ENCODE measurements at places on chromosomes 12 and 14.

DNA sequence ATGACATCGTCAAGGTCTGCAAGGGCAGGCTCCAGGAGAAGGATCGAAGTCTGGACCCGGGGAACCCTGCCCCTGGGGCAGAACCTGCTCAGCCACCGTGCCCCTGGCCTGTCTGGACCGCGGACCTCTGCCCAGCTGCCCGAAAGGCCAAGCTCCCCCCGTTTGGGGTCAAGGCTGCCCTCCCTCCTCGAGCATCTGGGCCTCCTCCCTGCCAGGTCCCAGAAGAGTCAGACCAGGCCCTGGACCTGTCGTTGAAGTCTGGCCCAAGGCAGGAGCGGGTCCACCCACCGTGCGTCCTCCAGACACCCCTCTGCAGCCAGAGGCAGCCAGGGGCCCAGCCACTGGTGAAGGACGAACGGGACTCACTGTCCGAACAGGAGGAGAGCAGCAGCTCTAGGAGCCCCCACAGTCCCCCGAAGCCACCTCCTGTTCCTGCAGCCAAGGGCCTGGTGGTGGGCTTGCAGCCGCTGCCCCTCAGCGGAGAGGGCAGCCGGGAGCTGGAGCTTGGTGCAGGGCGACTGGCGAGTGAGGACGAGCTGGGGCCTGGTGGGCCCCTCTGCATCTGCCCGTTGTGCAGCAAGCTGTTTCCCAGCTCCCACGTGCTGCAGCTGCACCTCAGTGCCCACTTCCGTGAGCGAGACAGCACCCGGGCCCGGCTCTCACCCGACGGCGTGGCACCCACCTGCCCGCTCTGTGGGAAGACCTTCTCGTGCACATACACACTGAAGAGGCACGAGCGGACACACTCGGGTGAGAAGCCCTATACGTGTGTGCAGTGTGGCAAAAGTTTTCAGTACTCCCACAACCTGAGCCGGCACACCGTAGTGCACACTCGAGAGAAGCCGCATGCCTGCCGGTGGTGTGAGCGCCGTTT is 856 bp downstream of the ZBTB42 start:
- no peak for DNase-seq

GRCh38 chr14:23047034-23047634 is 5.1 kb downstream of the PSMB11 start:
- no peak for DNase-seq

DNA sequence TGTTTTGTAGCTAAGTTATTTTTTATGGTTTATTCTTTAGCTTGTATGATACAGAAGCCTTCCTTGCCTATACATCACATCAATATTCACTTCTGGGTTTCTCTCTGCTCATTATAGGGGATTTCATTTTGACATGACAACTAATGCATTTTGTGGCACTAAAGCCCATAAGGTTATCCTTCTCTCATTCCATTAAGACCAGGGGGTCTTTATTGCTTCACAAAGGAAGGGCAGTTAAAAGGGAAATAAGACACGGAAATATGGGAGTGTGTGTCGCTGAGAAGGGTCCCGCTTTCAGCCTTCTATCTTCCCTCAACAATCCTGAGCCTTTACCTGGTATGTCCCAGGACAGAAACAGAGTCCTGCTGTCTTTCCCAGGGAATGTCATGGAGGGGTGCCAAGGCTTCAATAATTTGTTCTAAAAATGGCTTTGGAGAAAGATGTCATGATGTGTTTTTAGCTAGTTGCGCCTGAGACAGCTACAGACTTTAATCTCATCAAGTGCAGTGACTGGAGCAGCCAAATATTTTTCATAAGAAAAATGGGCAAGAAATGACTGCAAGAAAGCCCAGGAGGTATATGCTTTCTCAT is 1145.4 kb upstream of the TMEM132C start:
- DNase-seq: no peak

- DNase-seq: no peak
Observed at GRCh38 chr12:120762086-120762485, 36.5 kb downstream of the ACADS start.

GRCh38 chr14:60815371-60815770 is 80.8 kb downstream of the MNAT1 start:
- DNase-seq: no peak

DNA sequence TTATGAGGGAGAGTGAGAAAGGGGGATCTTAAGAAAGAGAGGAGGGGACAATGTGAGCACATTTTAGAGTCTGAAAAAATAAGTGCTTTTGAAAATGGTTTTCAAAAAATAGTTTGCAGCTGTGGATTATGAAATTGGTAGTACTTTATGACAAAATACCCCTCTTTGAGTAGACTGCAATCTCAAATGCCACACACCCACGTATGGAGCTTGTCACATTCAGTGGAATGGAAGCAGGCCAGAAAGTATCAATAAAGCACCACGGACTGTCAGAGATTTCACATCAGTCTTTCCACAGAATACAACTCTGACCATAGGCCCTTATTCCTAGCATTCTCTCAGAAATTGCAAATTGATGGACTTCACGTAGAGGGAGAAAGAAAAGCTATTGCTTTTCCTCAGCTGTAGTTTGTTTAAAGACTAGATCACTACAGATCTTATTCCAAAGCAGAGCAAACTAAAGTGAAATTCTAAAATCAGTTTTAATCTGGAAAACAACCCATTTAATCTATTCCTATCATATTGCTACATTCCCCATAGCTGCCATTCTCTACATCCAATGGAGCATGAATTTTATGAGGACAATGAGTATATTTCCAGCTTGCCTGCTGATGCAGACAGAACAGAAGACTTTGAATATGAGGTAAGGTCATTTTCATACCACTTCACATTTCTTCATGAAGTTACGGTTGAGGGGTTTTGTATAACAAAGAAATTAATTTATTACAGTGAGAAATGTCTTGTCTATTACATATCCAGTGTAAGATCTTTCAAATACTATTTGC is 321.3 kb downstream of the PDZRN4 start:
- DNase-seq: no peak

- DNase-seq: no peak
Observed at GRCh38 chr14:105240811-105241576, 7.3 kb upstream of the BTBD6 start.

DNA sequence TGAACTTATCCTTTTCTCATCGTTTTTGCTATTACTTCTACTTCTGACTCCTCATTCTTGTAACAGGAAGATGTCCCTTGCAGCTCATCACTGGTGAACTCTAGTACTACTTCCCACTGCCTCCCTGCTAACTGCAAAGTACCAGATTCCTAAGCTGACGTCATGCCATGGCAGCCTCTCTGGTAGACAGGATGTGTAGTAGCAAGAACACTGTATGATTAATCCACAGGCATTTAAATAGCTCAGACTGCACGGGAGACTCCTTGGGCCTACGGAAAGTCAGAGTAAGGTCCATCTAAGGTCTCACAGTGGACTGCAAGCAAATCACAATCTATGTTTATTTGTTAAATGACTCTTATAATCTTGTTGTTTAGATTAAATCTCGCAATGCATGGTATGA is 43.5 kb downstream of the DNAI7 start:
- DNase-seq: no peak

- no peak for DNase-seq
Observed at GRCh38 chr12:131751335-131751734, 40.4 kb downstream of the SFSWAP start.

DNA sequence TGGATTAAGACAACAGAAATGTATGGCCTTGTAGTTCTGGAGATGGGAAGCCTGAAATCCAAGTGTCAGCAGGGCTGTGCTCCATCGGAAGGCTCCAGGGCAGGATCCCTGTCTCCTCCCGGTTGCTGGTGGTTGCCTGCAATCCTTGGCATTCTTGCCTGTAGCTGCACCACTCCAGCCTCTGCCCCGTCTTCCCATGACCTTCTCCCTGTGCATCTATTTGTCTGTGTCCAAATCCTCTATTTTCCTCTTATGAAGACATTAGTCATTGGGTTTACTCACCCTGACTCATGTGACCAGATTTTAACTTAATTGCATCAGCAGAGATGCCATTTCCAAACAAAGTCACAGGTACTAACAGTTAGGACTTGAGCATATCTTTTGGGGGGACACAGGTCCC is 15.1 kb downstream of the TUNAR start:
- no peak for DNase-seq

DNA sequence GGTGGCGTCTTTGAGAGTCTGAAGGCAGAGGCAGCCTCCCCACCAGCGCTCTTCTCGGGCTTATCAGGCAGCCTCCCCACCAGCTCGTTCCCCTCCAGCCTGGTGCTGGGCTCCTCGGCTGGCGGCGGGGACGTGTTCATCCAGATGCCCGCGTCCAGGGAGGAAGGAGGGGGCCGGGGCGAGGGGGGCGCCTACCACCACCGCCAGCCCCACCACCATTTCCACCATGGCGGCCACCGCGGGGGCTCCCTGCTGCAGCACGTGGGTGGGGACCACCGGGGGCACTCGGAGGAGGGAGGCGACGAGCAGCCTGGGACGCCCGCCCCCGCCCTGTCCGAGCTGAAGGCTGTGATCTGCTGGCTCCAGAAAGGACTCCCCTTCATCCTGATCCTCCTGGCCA is 11.8 kb downstream of the RNFT2 start:
- no peak for DNase-seq

DNA sequence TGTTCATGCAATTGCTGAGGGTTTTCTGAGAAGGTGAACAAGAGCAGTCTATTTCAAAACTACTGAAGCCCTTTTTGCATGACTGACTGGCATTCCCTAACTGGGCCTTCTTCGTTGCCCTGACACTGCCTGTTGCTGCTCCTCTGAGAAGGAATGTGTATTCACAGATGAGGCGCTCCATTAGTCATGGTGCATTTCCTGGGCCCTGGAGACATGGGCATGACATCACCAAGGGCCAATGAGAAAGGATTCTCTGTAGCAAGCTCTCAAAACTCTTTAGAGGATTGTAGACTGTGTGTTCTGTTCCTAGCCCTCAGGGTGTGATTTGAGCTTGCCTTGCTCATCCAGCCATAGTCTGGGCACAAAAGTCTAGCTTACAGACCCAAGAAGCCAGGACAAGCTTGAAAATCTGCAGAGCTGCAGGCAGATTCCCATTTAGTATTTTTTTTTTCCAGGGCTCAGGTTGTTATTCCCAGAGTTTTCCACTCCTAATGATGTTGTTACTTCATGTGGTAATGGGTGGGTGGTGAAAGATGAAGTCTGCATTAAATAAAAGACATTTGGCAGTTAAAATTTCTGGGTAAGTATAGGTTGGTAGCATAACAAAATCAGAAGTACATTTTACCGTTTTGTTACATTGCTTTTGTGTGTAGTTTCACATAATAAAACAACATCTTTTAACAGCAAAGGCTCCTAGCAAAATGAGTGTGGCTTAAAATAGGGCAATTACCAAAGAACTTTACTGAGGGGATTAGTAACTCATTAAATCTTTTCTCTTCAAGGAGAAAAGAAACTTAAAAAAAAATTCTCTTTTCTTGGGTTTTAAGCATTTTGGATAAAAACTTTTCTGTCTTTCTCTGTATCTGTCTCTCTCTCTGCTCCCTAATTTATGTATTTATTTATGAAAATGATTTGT is 318.4 kb downstream of the RAD51B start:
- DNase-seq: no peak

DNA sequence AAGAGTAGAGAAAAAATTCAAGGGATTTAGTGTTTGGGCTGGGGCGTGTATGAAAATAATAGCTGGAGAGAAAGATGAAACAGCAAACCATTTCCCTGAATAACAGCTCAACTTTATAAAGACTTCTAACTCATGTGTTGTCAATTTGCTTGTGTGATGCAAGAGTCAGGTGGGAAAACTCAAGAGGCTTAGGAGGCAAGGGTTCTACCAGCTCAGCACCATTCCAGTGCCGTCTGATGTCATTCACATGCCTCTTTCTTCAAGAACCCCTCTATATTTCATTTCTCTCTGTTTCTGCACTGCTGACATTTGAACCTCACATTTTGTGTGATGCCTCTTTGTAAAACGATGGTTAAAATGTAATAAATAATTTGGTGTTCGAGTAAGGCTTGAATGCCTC is 192.2 kb downstream of the PRKD1 start:
- no peak for DNase-seq

GRCh38 chr12:118704527-118705241 is 276.7 kb upstream of the SRRM4 start:
- no peak for DNase-seq

GRCh38 chr14:52609445-52610044 is 56.9 kb downstream of the GPR137C start:
- DNase-seq: no peak

DNA sequence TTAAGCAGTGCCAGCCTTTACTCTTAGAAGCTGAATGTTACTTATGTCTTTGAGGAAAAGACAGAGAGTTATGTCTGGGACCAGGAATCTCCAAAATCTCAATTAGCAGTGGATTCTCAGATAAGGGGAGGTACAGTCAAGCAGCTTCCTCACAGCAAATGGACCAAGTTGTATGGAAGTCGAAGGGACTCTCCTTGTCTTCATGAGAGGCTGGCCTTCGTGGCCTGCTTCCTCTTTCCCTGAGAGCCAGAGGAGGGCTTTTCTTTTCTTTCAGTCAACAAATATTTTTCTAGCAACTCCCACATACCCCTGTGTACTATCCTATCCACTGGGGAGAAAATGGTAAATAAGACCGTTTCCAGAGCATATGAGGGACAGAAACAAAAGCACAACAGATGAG is 6.6 kb upstream of the WNT5B start:
- DNase-seq: no peak

DNA sequence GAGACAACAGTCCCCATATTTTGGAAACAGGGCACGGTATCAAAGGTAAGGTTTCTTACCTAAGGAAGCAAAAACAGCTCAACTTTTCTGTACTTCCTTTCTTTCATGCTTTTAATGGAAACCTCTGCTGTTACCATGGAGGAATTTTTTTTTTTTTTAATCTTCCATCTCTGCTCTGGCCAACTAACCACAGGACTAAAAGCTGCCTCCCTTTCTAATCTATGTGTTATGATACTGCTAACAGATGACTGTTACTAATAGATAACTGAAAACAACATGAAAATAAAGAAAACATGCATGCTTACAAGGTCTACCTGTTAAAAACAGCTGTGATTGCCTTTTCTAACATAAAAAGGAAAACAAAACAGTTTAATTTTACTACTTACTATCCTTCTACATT is 168.4 kb downstream of the SOX5 start:
- DNase-seq: no peak

- DNase-seq: no peak
Observed at GRCh38 chr14:102571478-102572042, 20.9 kb upstream of the RCOR1 start.
